ENCODE measurements at places on chromosomes 3 and 15.

GRCh38 chr15:51736069-51736468 is 1.4 kb downstream of the LYSMD2 start:
- DNase-seq: no peak

- no peak for DNase-seq
These were observed 574.4 kb upstream of the SUCLG2 start for GRCh38 chr3:68228856-68229255.

GRCh38 chr15:58522865-58523264 is 91.1 kb downstream of the LIPC start:
- no peak for DNase-seq

GRCh38 chr15:33396475-33396874 is 85.7 kb downstream of the RYR3 start:
- DNase-seq: no peak

DNA sequence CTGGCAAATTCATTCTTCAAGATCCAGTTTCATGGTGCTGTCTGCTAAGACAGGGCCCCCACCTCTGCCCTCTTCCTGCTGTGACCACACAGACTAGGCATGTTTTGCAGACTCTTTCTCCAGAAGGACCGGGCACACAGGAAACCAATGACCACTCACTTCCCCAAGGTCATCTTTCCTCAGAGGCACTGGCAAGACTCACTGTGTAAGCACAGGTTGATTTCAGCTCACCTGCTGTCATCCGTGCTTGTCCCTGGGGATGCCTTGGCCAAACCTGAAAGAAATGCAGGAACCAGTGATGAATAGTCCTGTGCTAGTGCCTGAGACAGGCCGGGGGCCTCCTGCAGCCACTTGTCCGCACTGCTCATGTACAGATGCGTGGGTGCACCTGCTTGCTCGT is 33.5 kb downstream of the ALS2CL start:
- DNase-seq: no peak

DNA sequence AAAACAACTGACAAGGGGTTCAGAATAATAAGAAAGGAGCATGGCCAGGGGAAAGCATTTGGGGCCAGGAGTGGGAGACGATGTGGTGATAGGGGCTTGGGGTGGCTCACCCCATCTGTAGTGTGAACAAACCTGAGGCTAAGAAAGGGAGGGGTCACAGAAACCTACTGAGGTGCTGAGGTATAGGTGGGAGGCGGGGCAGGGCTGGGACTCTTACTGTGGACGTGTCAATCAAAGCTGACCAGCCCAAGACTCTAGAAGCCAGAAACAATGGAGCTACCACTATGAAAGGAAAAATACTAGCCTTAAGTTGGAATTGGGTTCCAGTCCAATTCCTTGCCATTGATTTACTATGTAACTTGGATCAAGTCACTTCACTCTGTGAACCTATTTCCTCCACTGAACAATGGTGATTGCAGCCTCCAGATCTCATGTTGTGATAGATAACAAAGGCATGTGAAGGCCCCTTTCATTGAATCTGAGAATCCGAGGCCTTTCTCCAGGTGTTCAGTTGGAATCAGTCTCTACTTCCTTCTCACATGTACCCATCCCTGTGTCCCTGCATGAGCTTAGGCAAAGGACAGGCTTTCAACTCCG is 260.9 kb upstream of the HES1 start:
- DNase-seq: no peak

DNA sequence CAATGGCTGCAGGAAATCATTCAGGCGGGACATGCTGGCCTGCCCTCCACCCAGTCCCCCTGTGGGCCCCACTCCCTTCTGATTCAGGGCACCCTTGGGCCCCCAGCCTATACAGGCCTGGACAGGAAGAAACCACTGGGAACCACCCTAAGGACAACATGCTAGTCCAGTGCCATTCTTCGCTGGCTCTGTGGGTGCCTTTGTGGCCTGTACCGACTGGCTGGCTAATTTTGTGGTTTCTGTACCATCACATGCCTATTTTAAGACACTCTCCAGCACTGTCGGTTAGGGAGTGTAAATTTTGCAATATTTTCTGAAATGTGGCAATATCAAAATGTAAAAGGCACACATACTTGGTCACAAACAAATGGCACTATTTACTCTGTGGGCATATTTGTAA is 61.4 kb upstream of the POLG start:
- DNase-seq: no peak

DNA sequence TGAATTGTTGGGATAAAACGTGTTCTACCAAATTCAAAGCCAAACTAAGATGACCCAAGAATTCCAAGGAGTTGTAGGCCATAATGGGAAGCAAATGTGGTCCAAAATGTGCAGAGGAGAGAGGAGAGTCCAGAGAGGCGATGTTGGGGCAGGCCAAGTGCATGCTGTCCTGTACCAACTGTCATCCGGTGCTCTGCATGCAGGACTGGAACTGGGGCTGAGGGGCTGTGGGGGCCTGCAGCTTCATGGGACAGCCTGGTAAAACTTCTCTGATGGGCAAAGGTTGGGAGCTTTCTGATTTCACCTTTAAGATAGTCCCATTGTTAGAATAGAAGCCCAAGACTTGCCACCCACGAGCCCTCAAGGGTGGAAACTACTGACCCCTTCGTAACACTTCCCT is 831.4 kb downstream of the AGBL1 start:
- DNase-seq: no peak
